ENCODE measurements at places on chromosomes 7 and 10.

GRCh38 chr10:131242007-131242406 is 69.5 kb downstream of the TCERG1L start:
- DNase-seq, result no peak

- no peak for DNase-seq
Observed at GRCh38 chr7:426510-426909, 93.1 kb downstream of the PDGFA start.

GRCh38 chr7:45921699-45922519 is 837 bp upstream of the IGFBP3 start:
- DNase-seq, result peak; percentile 3

DNA sequence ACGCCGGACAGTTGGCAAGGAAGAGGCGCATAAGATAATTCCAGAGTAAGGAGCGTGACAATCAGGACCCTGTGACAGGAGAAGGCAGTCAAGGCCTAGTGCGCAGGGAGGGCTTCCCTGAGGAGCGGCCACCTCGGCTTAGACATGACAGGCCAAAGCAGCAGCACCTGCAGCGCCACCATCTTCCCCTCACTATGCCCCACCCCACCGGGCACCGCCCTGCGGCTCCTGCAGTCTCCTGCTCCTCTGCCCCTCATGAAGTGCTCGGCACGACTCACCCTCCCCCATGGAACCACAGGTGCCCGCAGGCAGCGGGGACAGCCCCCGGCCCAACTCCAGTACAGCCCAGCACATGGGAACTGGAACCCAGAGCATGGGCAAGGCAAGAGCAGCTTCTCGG is 11.8 kb downstream of the MAD1L1 start:
- no peak for DNase-seq

DNA sequence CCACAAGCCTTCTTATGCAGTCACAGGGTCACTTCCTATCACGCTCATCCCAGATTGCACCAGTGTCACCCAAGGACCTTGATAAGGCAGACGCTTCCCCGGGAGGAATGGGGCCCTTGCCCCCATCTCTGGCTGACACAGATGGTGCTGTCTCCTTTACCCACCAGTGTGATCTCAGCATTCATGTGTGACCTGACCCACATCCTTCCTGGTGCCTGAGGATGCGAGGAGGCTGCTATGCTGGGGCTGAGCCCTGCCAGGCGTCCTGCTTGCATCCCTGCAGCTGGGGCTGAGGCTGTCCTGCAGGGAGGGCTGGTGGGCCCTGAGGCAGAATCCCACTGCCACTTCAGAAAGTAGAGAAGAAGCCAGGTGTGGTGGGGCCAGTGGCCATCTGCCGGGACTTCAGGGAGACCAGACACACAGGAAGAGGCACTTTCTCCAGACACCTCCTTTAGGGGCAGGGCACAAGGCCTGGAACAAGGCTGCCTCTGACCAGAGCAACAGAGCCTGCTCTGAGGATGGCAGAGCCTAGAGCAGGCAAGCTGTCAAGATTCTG is 35.3 kb downstream of the RASGEF1A start:
- DNase-seq, result no peak

DNA sequence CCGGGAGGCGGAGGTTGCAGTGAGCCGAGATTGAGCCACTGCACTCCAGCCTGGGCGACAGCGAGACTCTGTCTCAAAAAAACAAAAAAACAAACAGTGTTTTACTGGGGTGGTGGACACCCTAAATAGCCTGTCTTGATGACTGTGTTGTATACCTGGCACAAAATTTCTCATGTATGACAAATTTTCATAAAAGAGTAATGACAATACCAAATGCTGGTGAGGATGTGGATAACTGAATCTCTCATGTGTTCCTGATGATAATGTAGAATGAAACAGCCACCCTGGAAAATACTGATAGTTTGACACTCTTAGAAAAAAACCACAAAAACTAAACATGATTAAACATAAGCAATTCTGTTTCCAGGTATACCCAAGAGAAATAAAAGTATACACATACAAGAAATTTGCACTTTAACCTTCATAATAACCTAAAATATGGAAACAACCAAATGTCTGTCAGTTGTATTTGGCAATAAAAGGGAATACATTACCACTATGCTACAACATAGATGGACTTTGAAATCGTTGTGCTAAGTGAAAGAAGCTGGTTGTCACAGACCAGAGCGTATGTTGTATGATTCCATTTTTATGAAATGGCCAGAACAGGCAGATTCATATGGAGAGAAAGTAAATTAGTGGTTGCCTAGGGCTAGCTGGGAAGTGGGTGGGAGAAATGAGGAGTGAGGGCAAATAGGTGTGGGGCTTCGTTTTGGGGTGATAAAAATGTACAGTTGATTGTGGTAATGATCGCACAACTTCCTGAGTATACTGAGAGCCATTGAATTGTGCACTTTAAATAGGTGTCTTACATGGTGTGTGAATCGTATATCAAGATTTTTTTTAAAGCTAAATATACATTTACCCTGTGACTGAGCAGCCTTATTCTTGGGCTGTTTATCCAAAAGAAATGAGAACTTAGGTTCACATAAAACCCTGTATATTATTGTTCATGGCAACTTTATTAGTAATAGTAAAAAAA is 12.5 kb downstream of the WDR37 start:
- DNase-seq, result no peak

DNA sequence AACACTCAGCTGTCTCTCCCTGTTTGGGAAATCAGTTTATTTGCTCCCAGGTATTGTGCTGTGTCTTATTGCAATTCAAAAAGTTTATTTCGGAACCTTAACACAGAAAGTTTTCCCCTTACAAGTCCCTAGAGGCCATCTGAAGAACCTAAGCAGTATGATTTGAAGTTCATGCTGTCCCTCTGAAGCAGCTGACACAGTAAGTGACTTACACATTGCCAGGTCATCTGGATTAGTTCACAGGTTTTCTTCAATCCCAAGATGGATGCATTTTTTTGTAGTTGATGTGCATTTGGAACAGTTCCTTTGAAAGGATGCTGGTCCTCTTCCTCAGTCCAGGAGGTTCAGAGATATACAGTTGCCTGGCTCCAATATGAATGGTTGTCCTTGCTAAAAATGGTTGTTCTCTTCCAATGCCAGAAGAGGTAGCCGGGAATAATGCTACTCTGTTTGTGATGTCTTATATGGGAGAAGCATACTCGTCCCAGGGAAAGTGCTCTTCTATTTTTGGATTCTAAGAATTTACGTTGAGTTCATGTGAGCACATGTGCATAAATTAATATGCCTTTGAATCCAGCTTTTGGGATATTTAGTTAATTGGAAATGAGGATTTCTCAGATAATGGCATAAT is 183.5 kb upstream of the PHYHIPL start:
- no peak for DNase-seq

- DNase-seq, result no peak
Observed at GRCh38 chr7:47258798-47259197, 323.1 kb downstream of the TNS3 start.

GRCh38 chr7:124130-124949 is 68.0 kb upstream of the FAM20C start:
- DNase-seq, result no peak

- peak; percentile 9 for DNase-seq
Observed at GRCh38 chr10:90326498-90327267, 531.2 kb downstream of the HTR7 start.

GRCh38 chr10:14040787-14041631 is 289.7 kb downstream of the FRMD4A start:
- no peak for DNase-seq

DNA sequence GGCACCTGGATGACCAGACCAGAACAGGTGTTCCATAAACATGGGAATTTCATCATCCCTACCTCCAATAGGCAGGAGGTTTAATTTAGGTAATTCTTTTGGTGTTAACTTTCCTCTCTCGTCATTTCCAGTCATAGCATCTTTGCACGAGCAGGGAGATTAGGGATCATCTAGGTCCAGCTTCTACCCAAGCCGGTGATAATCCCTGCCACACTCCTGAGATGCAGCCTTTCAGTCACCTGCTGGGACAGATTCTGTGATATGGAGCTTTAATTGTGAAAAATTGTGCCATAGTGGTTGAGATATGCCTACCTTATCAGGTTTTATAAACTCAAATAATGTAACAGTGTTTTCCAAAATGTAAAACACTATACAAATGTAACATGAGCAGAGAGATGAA is 191.8 kb upstream of the AOAH start:
- DNase-seq, result no peak

DNA sequence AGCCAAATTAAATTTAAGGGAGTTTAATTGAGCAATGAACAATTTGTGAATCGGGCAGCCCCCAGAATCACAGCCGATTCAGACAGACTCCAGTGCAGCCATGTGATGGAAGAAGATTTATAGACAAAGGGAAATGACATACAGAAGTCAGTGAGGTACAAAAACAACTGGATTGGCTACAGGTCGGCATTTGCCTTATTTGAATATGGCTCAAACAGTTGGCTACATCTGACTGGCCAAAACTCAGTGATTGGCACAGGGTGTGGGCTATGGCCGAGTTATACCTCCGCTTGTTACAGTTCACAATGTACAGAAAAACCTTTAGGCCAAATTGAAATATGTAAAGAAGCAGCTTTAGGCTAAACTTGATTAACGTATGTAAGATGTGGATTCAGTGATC is 30.8 kb upstream of the EIF4H start:
- DNase-seq, result no peak

GRCh38 chr10:62580396-62580795 is 206.2 kb downstream of the ZNF365 start:
- no peak for DNase-seq

DNA sequence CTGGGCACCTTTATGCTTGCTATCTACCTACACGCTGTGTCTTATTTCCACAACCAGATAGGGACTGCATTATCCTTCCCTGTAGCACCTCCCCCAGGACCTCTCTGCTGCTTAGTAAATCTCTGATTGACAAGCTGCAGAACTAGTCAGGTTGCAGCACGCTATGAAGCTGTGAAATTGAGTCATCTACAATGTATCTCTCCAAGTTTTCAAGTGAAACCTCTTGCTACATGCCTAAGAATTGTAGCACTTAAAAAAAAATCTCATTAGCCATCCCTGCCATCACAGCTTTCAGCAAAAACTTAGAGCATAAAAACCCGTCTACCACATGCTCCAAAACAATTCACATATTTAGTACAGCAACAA is 69.7 kb upstream of the FGFR2 start:
- no peak for DNase-seq

GRCh38 chr10:7700577-7701125 is 2.5 kb upstream of the ITIH2 start:
- no peak for DNase-seq

DNA sequence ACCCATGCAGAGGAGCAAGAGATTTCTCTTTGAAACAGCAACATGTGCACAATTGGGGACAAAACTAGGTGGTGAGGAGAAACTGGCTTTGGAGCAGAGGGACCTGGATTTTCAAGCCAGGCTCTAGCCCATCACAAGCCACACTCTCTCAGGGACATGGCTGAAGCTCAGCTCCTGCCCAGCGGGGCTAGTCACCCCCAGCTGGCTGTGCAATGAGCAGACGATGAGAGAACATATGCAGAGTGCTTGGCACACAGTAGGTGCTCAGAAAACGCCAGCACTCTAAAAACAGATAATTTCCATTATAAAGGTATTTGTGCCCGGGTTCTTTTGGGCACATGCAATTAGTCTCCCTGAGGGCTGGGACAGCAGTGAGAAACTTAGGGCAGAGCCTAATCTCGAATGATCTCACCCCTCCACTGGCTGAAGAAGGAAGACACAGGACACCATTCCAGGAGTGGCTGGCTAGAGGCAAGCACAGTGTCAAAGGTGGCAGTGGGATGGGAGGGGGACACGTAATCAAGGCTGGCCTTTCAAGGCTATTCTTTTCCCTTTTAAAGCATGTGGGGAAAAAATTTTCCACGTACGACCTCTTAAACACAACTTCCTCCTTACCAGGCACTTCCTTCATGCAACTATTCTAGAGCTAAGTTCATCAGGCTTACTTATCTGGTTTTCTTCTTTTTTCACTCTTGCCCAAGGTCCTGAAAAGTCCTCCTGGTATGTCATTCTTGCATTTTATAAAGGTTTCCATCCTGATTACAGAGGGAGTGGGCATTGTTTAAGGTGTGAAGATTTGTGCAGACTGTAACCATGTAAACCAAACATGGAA is 15.1 kb downstream of the FAM53B start:
- DNase-seq, result no peak

DNA sequence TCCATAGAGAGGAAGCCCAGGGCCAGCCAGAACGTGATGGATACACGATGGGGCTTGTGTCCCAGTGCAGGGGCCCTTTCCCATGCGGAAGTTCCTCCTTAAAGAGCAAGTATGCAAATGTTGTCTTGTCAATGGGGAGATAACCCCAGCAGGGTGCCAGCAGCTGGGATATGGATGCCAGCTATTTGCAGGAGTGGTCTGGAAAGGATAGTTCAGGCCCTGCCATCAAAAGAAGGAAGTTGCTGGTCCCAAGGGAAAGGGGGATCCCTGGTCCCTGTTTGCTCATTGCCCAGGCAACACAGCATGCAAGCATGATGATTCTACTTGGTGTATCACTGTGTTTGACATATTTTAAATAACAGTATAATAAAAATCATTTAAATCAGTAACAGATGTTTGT is 73.1 kb upstream of the HECW1 start:
- no peak for DNase-seq

- DNase-seq, result no peak
Observed at GRCh38 chr10:105585171-105585570, 944.1 kb downstream of the SORCS3 start.

DNA sequence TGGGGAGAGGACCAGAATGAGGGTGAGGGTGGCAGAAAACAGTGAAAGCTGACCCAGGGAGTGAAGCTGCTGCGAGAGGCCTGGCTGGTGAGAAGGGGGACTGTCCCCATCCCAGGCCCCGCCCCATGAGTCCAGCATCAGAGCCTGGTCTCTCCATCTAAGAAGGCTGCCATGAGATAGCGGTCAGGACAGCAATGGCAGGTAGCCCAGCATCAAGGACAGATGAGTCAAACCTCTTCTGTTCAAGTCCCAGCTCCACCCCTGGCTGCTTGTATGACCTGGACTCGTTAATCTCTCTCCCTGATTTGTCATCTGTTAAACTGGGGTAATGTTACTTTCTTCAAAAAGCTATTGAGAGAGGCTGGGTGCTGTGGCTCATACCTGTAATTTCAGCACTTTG is 22.2 kb downstream of the GPNMB start:
- DNase-seq, result no peak

GRCh38 chr10:11043446-11044127 is 25.9 kb downstream of the CELF2 start:
- DNase-seq, result no peak
